ENCODE measurements at places on chromosomes 12 and 14. TPM values are rescaled to one million over a fixed set of nuclear protein-coding genes. Genes with fewer than 3 reads are reported as not detected.
A peak's percentile ranks its signal among the peaks of the same experiment; 100 is the strongest.

The IKZF4 gene
- total RNA-seq, result 7.3 TPM

The DBX2 gene
- 0.21 TPM for total RNA-seq

The PWP1 gene
- 44.4 TPM for total RNA-seq

The MARK3 gene
- total RNA-seq, result 77.9 TPM

GRCh38 chr12:57216014-57216911 lies at the start of gene NXPH4:
TSS of gene NXPH4 (plus strand) at chr12:57216794. CDS start at chr12:57216970, 176 bp downstream.
- peak; percentile 48 for DNase-seq

GRCh38 chr14:36086629-36087395 lies 89.7 kb downstream of the PTCSC3 start:
- no peak for DNase-seq

GRCh38 chr12:92338102-92338501 lies 192.5 kb upstream of the BTG1 start:
- DNase-seq, result no peak

GRCh38 chr12:49068879-49069506 lies 786 bp downstream of the RHEBL1 start:
- DNase-seq, result no peak

The DCN gene
- 470 TPM for total RNA-seq

The GPR65 gene
- 0.41 TPM for total RNA-seq

The CCDC38 gene
- not detected for total RNA-seq

DNA sequence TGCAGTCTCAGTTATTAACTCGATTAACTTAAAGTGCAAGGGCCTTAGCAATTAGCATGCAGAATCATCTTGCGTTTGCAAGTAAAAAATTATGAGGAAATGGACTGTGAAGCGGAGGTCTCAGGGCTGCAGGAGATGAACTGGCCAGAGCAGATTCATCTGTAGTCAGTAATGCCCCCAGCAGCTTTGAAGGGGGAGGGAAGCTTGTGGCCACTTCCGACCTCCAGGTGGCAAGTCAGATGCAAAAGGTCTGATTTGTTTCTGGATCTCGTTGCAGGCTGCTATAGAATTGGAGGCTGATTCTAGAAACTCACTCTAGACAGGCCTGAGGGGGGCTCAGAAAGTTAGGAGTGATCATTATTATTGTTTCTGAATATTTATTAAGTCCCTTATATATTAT lies 107.4 kb upstream of the RGS6 start:
- no peak for DNase-seq

DNA sequence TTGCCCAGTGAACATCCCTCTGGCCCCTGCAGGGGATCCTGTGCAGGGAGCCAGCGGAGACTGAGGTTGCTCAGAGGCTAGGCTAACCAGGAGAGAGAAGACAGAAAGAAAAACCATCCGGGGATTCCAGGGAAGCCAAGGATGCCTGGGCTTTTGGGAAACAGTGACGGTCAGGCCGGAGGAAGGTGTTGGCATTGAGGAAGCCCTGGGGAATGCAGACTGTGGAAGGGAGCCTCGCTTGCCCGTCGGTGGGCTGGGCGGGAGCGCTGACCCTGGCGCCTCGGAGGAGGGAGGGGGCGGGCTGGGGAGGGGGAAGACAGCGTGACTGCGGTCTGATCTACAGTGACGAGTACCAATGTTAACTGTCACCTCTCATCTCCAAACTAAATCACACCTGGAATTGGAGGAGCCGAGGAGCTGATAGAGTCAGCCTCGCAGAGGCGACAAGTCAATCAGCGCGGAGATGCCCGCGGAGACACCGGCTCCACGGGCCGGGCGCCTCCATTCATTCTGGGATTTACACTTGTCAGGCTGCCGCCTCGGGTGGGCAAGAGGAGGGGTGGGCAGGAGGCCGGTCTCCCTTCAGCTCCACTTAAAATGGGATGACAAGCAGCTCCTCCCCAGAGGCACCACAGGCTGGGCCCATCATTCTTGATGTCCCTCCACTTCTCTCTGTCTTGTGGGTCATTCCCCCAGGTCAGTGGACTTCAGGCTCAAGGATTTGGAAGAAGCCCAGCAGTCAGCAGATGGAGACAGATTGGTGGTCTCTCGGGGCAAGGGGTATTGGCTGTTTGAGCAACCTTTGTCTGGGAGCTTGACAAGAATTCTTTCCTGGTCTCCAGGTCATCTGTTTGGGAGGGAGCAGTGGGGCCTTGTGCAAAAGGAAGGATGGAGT lies 20.4 kb upstream of the GPATCH2L start:
- DNase-seq, result no peak

GRCh38 chr12:111840807-111841206 lies 1.2 kb upstream of the MAPKAPK5 start:
- DNase-seq, result no peak

DNA sequence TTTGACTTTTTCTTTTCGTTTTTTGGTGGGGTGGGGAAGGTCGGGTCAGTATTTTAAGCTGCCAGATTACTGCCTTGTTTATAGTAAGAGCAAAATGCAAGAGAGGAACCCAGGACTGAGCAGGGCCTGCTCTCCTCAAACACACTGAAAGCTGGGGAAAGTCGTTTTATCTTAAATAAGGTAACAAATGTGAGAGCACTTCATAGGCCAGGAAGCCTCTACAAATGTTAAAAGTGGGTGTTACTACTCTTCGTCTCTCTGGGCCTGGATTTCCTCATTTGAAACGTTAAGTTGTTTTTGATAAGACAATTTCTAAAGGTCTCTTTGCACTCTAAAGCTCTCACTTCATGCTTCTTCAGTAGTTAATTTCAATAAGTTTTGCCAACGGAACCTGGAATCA lies 33.8 kb downstream of the PLEKHG7 start:
- DNase-seq, result no peak

- DNase-seq, result no peak
These were observed 118.3 kb downstream of the MGAT4C start for GRCh38 chr12:86137936-86138335.

- no peak for DNase-seq
These were observed 15.0 kb upstream of the ETFBKMT start for GRCh38 chr12:31644536-31644935.

DNA sequence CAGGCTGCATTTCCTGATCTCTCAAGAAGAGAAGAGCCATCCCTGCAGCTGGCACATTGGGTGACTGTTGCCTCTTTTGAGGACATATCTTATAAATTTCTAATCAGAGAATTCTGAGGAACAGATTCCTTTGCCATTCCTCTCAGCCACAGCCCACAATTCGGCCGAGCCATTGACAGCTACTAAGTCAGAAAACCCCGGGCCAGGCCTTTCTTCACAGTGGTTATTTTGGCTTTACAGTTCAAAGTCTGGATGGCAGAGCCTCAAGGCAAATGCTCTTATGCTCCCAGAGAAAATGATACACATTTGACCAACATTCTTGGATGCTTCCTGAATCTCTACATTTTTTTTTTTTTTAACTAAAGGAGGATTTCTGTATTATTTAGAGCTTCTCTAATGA lies 138.4 kb upstream of the FRMD6 start:
- no peak for DNase-seq

The HHIPL1 gene
- total RNA-seq, result 3.1 TPM

DNA sequence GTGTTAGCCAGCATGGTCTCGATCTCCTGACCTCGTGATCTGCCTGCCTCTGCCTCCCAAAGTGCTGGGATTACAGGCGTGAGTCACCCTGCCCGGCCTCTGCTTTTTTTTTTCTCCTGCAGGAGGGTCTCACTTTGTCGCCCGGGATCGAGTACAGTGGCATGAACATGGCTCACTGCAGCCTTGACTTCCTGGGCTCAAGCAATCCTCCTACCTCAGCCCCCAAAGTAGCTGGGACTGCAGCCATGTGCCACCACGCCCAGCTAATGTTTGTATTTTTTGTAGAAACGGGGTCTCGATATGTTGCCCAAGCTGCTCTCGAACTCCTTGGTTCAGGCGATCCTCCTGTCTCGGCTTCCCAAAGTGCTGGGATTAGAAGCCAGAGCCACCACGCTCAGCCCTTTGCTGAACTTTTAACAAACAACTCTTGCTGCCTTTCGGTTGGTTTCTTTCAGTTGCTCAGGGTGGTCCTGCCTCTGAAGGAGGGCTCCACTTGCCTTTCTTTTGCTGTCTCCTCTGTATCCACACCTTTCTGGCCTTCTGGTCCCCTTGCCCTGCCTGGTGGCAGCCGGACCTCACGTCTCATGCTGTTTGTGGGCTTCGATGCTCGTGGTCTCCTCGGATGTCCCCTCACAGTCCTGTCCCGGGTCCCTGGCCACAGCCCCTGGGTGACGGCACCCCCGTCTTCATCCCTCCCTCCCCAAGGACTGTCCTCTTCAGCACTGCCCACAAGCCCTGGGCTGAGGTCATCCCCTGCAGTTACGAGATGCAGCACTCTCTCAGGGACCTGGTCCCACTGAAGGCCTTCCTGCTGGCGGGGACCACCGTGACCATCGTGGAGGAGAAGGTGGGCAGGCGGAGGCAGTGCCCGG lies 3.8 kb upstream of the B3GNT4 start:
- no peak for DNase-seq

DNA sequence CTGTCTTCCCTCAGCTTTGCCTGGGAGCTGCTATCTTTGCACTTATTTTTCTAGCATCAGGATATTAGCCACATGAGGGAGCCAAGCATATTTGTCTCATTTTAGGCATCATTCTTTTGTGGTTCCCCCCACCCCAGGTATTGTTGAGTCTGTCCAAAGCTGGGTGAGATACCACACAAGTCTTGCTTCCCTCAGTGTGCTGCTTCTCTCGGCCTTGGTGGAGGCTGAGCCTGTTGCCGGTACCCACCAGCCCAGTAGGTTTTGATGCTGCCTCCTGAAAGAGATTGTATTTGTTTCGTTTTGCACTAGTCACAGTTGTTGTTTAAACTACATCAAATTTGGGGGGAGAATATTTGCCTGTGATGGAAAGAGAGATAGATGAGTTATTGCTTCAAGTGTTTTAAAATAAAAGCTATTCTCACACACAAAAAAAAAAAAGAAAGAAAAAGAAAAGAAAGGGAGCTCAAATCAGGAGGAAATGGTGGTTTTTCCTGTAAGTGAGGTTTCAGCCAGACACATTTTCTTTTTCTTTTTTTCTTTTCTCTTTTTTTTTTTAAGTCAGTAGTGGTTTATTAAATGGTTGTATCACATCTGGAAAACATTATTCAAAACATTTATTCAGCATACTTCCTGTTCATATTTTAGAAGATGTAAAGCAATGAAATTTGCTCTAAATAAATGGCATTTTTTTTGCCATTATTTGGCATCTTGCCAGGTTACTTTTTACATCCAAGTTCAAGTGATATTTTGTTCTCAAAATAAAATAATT lies 58.5 kb downstream of the SLC4A8 start:
- DNase-seq, result peak; percentile 48

- no peak for DNase-seq
These were observed 46.1 kb downstream of the TMTC3 start for GRCh38 chr12:88188180-88188579.

The CACNB3 gene
- total RNA-seq, result 9.6 TPM

GRCh38 chr14:92728759-92729364 lies 19.6 kb downstream of the LGMN start:
- DNase-seq, result peak; percentile 50

- DNase-seq, result no peak
These were observed 280.6 kb downstream of the NRXN3 start for GRCh38 chr14:78450669-78451318.

DNA sequence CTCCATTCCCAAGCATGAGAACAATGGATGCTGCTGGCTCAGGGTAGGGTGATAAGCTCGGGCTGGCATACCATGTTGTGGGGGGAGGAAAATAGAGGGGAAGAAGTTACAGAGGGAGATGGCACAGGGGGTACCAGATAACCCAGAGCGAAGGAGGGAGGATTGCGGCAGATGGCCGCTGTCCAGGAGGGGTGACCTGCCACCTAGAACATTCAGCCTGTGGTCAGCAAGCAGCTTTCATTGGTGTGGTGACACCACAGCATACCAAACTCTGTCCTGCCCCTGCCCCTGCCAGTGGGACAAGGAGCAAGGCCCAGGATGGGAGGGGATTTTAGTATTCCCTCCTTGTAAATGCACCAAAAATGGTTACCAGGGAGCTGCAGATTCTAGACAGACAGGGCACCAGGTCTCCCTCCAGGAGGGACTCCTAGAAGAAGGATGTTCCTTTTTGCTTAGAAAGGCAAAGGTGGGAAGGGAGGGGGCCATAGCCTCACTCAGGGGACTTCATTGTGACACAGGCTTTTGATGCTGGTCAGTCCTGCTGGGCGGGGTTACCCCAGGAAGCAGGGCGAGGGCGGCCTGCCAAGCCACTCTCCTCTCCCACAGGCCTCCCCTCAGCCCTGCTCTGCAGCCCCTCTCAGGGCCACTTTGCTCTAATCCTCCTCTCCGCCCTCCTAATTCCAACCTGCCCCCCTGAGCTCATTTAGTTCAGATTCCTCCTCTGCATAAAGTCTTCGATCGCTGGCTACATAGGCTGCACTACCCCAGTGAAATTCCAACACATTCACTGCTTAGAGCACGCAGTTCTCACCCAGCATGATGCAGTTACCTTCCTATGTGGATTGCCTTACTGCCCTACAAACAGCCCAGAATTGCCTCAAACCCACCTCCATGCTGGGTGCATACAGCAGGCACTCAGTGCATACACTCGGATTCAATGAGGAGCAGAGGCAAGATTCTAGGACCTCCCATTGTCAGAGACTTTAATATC lies 36.0 kb upstream of the PLEKHG6 start:
- no peak for DNase-seq

The KRT80 gene
- 10.3 TPM for total RNA-seq

The CCDC196 gene
- total RNA-seq, result not detected

GRCh38 chr12:96170328-96170727 lies 23.8 kb upstream of the ELK3 start:
- no peak for DNase-seq

The TTC6 gene
- 5.2 TPM for total RNA-seq

- no peak for DNase-seq
These were observed 58.2 kb downstream of the KIF26A start for GRCh38 chr14:104196461-104197140.

DNA sequence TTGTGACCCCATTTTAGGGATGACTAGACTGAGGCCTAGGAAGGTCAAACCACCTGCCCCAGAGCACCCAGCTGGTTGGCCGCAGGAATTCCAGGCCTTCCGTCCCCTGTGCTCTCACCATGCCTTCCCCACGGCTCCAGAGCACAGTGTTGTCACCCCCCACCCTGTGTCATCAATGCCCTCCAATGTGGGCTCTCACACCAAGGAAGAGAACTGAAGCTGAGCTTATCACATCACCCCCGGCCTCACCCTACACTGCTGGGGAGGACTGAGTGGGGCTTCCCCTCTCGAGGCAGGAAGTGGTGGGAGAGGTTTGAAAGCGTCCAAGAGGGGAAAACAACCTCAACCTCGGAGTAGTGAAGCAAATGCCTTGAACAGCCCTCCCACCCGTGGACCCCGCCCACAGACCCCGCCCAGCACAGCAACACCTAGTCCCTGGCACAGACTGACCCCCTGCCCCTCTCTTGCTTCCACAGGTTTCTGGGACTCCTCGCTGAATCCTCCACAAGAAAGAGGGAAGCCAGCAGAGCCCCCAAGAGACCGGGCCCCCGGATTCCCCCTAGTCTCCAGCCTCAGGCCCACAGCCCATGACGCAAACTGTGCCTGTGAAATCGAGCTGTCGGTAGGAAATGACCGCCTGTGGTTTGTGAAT lies 97.2 kb downstream of the LGMN start:
- no peak for DNase-seq

GRCh38 chr12:12558291-12558690 lies 4.4 kb downstream of the DUSP16 start:
- no peak for DNase-seq

The GLIPR1L1 gene
- not detected for total RNA-seq

GRCh38 chr12:21985155-21985554 lies 43.9 kb upstream of the ABCC9 start:
- no peak for DNase-seq

- DNase-seq, result no peak
These were observed 576.7 kb downstream of the SLC16A7 start for GRCh38 chr12:60172266-60173211.

The RNASE7 gene
- total RNA-seq, result 1.2 TPM

GRCh38 chr12:103821773-103822172 lies 19.3 kb downstream of the NT5DC3 start:
- DNase-seq, result peak; percentile 53

Measured in tongue (tissue), 3 donors.